ENCODE measurements at places on chromosomes 7 and 10.
A peak's percentile ranks its signal among the peaks of the same experiment; 100 is the strongest.

DNA sequence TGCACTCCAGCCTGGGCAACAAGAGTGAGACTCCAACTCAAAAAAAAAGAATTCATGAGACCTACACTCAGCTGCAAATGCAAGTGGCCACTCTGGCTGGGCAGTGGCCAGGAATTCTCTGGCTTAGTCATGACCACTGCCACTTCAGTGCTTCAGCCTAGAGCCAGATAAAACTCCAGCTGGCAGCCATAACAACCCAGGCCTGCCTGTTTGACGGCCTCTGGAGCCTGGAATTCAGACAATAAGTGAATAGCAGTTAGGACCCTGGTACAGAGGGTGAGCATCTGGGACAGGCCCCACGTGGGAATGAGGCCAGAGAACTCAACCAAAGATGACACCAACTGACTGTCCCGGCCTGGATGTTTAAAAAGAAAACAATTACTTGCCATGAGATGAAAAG lies 18.9 kb downstream of the RCC1L start:
- no peak for DNase-seq

DNA sequence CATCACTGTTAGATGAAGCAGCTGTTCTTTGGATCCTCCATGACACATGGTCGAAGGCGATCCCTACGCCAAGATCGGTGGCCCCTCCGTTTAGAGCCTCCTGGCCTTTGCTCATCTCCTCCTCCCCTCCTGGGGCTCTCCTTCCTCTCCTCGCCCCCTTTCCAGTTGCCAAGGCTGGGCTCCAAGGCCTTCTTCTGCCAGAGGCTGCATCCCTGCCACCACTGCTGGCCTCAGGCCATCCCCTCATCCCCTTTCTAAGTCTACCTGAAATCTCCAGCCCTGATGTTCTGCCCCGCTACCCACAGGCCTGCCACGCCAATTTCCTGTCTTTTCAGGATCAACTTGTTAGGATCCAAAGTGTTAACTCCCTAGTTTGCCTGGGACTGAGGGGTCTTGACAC lies 265.1 kb upstream of the ZMIZ1 start:
- DNase-seq: peak; percentile 32

GRCh38 chr10:52818019-52818418 lies 45.4 kb upstream of the MBL2 start:
- no peak for DNase-seq

GRCh38 chr7:29895559-29895958 lies 89.3 kb downstream of the WIPF3 start:
- DNase-seq: no peak

DNA sequence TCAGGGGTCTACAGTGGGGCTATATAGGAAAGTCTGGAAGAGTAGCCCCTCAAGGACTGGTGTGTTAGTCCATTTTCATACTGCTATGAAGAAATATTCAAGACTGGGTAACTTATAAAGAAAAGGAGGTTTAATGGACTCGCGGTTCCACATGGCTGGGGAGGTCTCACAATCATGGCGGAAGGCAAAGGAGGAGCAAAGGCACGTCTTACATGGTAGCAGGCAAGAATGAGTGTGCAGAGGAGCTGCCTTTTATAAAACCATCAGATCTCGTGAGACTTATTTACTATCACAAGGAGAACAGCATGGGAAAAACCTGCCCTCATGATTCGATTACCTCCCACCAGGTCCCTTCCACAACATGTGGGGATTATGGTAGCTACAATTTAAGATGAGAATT lies 3.0 kb downstream of the FKBP14 start:
- no peak for DNase-seq

DNA sequence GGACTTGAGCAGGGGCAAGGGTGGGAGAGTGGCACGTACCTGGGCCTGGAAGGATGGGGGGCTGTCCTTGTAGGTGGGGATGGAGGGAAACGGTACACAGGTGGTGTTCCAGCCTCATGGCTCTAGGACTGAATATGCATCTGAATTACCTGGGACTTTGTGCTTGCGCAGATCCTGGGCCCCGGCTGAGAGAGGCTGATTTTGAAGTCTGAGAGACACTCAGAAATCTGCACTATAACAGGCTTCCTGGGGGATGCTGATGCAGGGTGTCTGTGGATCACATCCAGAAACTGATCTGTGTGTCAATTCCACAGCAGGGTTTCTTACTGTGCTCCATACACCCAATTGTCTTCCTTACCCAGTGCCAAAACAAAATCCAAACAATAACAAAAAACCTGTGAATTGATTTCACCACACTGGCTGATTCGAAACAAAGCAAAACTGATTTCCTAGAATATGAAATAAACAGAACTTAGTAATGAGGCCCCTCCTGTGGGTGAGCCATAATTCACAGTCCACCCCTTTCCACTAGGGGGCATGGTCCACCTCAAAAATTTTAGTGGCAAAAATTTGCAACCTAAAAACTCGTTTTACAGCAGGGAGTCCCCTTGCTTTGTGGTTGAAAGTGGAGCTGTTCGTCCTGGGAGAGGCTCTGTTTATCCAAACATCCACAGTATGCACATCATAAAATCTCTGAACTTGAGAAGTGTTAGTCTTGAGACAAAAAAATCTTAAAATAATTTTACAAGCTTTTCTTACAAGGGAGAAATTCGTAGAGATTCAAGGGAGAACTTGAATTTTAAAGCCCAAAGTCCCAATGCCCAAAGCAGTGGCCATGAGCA lies 32.0 kb upstream of the PLEKHA1 start:
- no peak for DNase-seq

GRCh38 chr10:113292086-113292485 lies 260.8 kb upstream of the HABP2 start:
- DNase-seq: no peak

- no peak for DNase-seq
These were observed 7.8 kb downstream of the NPS start for GRCh38 chr10:127556916-127557315.

DNA sequence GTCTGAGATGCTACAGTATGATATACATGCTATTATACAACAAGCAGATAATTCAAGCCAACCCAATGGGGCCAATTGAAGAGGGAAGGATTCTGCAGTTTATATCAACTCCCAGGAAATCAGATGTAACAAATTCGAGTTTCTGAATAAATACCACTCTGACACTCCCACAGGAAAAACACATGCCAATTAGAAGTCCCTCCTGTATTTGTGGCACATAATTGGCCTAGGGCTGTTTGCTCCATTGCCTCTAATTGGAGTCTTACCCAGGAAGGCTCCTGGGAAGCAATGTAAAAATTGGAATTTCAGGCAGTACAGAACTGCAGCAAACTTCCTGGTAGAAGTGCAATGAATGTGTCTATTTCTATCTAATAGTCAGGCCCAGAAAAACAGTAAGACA lies 4.7 kb downstream of the PPA1 start:
- no peak for DNase-seq

DNA sequence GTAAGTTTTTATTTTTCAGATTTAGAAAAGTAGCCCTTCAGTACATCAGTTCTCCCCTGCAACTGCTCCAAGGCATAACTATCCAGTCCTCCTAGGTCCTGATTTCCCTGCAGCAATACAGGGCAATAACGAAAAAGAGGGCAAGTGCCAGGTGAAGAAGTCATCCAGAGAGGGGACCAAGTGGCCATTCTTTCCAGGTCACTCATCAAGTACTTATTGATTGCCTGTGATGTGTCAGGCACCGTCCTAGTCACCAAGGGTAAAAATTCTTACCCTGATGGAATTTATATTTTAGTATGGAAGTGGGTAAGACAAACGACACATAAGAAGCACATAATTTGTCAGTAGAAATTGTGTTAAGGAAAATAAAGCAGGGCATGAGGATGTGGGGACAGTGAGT lies 67.1 kb upstream of the GSDME start:
- no peak for DNase-seq

DNA sequence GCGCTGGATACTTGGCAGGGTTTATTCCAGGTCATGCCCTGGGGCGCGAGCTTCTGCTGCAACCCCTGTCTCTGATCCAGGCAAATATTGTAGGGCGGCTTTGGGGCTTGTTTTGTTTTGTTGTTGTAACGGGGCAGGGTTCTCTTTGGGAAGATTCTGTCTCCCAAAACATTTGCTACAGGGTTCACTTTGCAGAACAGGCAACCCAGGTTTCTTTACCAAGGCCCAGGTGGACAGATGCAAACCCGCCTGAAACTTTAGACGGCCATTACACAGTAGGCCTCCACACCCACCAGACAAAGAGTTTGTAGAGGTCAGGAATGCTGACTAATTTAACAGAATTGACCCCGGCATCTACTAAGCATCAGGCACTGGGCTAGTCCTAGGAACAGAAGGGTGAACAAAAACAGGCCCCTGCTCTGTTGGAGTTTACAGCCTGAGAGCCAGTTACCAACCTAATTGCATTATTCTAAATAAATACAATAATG lies 567 bp upstream of the CDCA7L start:
- DNase-seq: no peak

- DNase-seq: no peak
These were observed 34.9 kb downstream of the FAM204A start for GRCh38 chr10:118307220-118307619.

- peak; percentile 73 for DNase-seq
These were observed 60.2 kb downstream of the DNAJB9 start for GRCh38 chr7:108629651-108630400.

Measured in NCI-H446 treated with DMSO at 0.1 percent for 48 hours (cell line).